ENCODE measurements at places on chromosomes 4 and X. TPM values are rescaled to one million over a fixed set of nuclear protein-coding genes. Genes with fewer than 3 reads are reported as not detected.

- no peak for DNase-seq
These were observed 1.5 kb upstream of the GPR78 start for GRCh38 chr4:8578717-8579116.

Gene FMR1
- total RNA-seq, result 18.1 TPM

Gene H2BW2
- not detected for total RNA-seq

DNA sequence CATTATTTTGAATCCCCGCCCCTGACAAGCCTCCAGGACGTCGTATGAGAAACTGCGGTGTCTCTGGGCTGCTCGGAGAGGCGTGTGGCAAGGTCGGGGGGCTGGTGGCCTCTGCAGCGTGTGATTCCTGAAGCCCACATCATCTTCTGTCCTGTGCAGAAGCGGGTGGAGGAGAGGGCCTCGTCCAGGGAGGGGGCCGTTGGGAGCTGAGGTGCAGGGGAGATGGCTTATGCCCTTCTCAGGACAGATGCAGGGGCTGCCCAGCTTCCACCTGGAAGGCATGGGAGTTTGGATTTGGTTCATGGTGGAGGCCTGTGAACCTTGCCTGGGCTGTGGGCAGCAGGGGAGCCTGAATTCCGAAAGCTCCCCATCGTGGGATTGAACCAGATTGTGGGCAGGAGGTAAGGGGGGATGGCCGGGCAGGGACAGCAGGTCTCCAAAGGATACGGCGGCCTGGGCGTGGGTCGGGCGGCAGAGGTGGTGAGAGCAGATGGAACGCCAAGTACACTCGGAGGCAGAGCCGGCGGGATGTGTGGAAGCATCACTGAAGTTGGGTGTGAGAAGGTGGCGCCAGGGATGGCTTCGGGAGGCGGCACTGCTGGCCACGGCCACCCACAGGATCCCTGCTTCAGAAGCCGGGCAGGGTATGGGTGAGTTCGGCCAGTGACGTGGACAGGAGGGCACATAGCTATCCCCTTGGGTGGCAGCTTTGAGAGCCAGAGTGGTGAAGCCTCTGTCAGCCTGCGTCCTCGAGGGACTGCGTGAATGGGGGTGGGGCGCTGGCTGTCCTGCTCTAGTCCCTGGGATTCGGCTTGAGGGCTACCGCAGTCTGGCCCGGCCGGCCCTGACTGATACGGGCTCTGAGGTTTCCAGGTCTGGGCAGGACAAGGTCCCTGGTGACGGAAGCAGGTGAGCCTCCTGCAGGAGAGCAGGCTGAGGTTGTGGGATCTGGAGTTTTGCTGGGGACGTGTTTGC lies 76.3 kb upstream of the ADRA2C start:
- no peak for DNase-seq

- no peak for DNase-seq
These were observed 32.1 kb downstream of the TMEM131L start for GRCh38 chr4:153497988-153498967.

DNA sequence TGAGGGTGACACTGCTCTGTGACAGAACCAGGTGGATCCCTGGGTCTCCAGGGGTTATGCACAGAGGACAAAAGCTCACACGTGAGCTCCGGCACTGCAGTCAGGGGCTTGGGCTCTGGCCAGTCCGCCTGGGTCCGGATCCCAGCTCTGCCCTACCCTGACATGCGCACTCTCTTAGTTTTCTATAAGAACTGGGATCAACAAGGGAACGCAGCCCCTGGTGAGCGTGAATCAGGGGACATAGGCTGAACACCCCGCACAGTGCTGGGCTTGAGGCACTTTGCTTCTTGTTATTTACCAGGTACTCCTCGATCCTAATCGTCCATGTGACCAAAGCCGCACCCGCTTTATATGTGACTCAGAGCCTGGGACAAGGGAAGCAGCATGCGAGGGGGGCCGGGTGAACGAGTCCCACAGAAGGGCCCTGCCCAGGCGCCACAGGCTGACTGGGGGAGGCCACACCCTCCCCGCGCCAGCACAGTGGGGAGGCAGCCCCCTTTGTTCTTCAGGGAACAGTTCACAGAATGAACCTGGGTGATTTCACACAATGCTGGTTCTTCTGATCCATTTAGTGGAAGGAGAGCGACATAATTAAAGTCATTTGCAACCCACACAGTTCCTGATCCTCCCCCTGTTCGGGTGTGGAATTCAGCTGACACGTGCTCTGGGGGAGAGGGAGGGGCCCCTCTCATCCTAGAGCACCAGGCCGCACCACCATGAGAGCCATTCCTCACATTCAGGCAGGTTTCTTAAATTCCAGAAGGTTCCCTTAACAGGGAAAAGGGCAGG lies 55.5 kb downstream of the WFS1 start:
- DNase-seq, result no peak

- no peak for DNase-seq
These were observed at the start of gene FAM47E for GRCh38 chr4:76251441-76252270. Gene FAM47E (plus strand): TSS chr4:76251721. CDS start chr4:76251747, 26 bp downstream.

Data from glomerular endothelial cell (primary cell).